ENCODE measurements at places on chromosomes 11 and 22.

- no peak for DNase-seq
These were observed 390.0 kb upstream of the CNTN5 start for GRCh38 chr11:98630736-98631135.

DNA sequence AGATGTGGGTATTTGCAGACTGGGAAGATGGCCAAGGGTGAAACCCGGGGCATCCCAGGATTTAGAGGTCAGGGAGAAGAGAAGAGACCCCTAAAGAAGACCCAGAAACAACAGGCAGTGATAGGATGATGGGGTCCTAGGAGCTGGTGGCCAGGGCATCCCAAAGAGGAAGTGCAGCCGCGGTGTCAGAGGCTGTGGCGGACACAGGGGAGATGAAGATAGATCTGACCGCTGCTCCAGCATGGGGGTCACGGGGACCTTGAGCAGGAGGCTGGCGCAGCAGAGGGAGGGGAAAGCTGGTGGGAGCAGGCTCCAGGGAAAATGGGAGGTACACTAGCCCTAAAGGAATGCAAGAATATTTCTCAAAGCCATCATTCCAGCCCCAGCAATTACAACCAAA, 47.3 kb downstream of the CTTN start:
- DNase-seq = no peak

- no peak for DNase-seq
These were observed 96.1 kb downstream of the SLC1A2 start for GRCh38 chr11:35323076-35323868.

DNA sequence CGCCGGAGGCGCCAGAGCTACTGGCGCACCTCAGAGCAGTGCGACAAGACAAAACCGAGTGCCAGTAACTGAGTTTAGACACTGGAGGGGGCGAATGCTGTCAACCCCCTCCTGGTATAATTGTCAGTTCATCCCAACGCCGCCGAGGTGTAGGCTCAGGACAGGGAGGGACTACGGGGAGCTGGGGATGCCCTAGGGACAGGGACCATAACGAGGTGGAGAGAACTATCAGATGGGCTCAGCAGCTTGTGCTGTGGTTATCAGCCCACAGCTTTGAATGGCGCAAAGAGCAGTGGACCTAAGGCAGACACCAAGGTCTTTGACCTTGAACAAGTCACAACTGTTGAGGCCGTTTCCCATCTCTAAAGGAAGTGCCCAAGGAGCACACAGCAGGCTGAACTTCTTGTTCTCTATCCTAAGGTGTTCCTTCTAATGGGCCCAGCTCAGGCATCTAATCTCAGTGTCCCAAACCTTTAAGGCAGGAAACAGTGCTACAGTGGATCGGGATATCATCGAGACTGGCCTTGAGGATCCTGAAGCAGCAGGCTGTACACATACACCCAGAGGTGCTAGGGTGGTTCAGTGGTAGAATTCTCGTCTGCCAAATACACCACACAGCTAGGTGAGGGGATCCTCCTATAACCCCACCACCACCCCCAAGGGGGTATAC, 958 bp upstream of the TUT1 start:
- DNase-seq = no peak

GRCh38 chr11:68889948-68890446, 13.6 kb downstream of the MRPL21 start:
- DNase-seq = peak; percentile 87

DNA sequence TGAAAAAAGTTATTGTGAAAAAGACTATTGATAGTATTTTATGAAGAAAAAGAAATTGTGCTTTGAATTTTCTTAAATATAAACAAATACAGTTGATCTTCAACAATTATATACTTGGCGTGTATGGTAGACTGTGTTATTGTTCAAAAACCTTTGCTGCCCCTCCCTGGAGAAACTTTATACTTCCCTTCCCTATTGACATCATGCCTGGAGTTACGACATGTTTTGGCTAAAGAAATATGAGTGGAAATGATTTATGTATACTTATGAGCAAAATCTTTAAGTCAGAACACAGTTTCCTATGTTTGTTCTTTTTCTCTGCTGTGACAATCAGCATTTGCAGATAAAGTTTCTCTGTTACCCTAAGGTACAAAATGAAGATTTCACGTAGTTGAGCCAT, 243.8 kb downstream of the TMEM135 start:
- DNase-seq = no peak

GRCh38 chr11:107824668-107825369, 33.8 kb downstream of the SLC35F2 start:
- DNase-seq = no peak
